LoVo (cell line): ENCODE measurements at places on chromosomes 16 and 17.

GRCh38 chr16:86430814-86431213 is 79.5 kb upstream of the FOXF1 start:
- DNase-seq: no peak

DNA sequence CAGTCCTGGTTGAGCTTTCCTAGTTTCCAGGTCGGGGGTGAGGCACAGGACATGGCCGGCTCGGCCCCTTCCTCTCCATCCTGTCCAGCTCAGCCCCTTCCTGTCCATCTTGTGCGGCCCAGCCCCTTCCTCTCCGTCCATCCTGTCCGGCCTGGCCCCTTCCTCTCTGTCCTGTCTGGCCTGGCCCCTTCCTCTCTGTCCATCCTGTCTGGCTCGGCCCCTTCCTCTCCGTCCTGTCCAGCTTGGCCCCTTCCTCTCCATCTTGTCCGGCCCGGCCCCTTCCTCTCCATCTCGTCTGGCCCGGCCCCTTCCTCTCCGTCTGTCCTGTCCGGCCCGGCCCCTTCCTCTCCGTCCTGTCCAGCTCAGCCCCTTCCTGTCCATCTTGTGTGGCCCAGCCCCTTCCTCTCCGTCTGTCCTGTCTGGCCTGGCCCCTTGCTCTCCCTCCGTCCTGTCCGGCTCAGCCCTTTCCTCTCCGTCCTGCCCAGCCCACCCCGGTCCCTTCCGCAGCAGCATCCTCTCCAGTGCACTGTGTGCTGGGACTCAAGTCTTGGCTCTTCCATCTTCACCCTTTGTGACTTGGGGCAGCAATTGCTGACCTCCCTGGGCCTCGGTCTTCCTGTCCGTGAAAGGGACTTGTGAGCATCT is 5.5 kb upstream of the ZNF750 start:
- no peak for DNase-seq

DNA sequence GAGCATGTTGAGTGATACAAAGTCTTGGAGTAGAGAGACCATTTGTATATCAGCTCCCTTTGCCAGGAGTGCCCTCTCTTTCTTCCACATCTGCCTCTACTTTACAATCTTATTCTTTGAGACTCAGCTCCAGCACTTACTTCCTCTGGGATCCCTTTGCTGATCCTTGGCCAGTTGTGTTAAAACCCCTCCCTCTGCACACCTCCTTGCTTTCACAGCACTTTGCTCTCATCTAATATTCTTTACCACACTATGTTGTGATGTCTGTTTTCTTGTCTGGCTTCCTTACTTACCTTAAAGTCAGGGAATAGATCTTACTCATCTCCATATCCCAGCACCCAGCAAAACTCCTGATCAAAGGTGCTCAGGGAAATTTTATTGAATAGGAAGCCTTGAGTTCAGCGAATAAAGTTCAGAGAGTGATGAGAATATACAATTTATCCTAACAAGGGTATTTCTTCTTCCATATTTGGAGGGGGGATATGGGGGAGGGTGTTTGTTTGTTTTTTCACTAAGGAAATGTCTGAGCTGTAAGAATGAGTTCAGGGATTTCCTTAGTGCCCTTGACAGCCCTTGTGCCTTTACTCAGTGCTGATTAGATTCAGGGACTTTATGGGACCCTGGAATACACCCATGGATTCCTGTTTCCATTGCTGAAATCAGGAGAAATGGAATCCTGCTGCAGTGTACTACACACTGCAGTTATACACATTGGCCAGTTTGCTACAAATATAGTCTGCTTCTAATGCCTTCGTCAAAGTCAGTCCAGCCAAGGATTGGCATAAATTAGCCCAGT is 32.0 kb downstream of the MRTFB start:
- DNase-seq: no peak

GRCh38 chr16:68000450-68000849 is 1.2 kb upstream of the DPEP2 start:
- no peak for DNase-seq

- no peak for DNase-seq
These were observed 3.8 kb downstream of the SHISA6 start for GRCh38 chr17:11244776-11245175.

DNA sequence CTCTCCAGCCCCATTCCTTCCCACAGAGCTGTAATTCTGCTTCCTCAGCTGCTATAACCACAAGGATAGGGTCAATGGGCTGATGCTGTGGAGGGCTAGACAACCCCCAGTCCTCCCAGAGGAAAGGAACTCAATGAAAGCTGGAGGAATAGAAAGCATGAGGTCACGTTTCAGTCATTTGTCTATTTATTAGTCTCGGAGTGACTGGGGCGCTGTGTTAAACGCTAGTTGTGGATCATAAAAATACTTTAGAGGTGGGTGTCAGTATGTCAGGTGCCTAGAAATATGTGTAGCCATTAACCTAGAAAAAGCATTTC is 787 bp upstream of the CCL3L1 start:
- no peak for DNase-seq

DNA sequence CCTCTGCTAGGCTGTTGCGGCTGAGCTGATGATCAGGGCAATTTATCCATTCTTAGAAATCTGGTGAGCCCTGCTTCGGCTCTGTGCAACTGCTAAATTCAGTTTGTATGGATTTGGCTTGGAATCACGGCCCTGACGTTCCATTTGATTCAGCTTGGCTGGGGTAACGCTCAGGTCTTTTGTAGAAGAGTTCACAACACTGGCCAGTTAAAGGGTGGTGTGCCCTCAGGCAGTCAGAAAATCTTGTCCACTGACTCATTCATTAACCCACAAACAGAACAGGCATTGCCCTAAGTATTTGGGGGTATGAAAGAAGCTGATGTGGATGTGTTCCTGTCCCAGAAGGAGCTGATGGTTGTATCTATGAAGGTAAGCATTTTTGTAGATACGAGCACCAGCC is 53.9 kb downstream of the GNAO1 start:
- DNase-seq: no peak
